Body of pancreas (tissue), 4 donors: ENCODE measurements at places on chromosomes 12 and 14. TPM values are rescaled to one million over a fixed set of nuclear protein-coding genes. Genes with fewer than 3 reads are reported as not detected.
A peak's percentile ranks its signal among the peaks of the same experiment; 100 is the strongest.

Gene CIT
- total RNA-seq, result 0.33 TPM

DNA sequence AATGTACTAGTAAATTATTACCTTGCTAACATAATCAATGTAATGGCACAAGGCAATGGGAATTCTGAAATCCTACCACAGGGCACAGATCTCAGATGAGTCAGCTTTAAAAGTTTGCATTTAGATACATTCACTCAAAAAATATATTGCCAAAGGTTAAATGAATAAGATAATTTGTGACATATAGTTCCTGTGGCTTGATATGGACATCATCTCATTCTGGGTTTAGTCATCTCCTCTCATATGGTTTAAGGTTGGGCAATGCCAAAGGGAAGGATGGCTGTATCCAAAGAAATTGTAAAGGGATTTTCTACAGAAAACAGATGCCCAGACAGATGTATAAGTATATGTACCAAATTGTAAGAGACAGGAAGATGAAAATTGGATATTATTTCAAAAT lies 1065.0 kb downstream of the LRFN5 start:
- H3K4me1 ChIP-seq, result no peaks in the 10 kb centered on the region
- DNase-seq, result no peak
- H3K36me3 ChIP-seq, result no peaks in the 10 kb centered on the region
- no peak overlapping the region for H3K27ac ChIP-seq
- H3K4me3 ChIP-seq, result no peak overlapping the region
- no peaks in the 10 kb centered on the region for H3K27me3 ChIP-seq

Gene LTA4H
- total RNA-seq, result 57.6 TPM

Gene CRIP1
- 2.6 TPM for total RNA-seq

DNA sequence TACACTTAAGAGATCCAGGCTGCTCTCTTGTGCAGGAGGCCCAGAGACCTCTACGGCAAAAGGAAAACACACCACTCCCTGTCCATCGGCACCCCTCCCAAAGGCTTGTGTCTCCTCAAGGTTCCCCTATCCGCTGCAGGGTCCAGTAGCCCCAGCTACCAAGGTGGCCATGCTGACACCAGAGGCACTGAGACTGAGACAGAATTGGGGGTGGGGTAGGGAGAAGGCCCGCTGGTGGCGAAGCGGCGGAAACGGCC lies 590 bp downstream of the DDIT3 start:
- peaks cover 4% of the 10 kb centered on the region for H3K36me3 ChIP-seq
- H3K4me1 ChIP-seq, result peaks cover 71% of the 10 kb centered on the region
- no peaks in the 10 kb centered on the region for H3K27me3 ChIP-seq
- H3K27ac ChIP-seq, result peak overlapping the region; percentile 99

Gene GLTP
- 21.1 TPM for total RNA-seq

- H3K27me3 ChIP-seq, result no peaks in the 10 kb centered on the region
- DNase-seq, result no peak
- no peak overlapping the region for H3K27ac ChIP-seq
These were observed 120.2 kb upstream of the DNM1L start for GRCh38 chr12:32558903-32559302.

Gene CACNA2D4
- total RNA-seq, result 3.6 TPM

Gene TPH2
- total RNA-seq, result not detected

GRCh38 chr12:132386926-132387497 lies 57.6 kb upstream of the GALNT9 start:
- no peak overlapping the region for H3K27ac ChIP-seq
- H3K36me3 ChIP-seq, result no peaks in the 10 kb centered on the region

- no peak overlapping the region for H3K4me3 ChIP-seq
- no peaks in the 10 kb centered on the region for H3K27me3 ChIP-seq
- H3K27ac ChIP-seq, result no peak overlapping the region
- H3K36me3 ChIP-seq, result no peaks in the 10 kb centered on the region
- DNase-seq, result no peak
- no peaks in the 10 kb centered on the region for H3K4me1 ChIP-seq
These were observed 4.1 kb upstream of the CCER1 start for GRCh38 chr12:90959032-90959431.

Gene NTF3
- not detected for total RNA-seq

- H3K4me1 ChIP-seq, result peaks cover 67% of the 10 kb centered on the region
- peak; percentile 11 for DNase-seq
- no peaks in the 10 kb centered on the region for H3K36me3 ChIP-seq
- H3K4me3 ChIP-seq, result no peak overlapping the region
- H3K27ac ChIP-seq, result peak overlapping the region; percentile 99
These were observed 13.0 kb downstream of the ZFP36L1 start for GRCh38 chr14:68779761-68780323.

GRCh38 chr12:108511633-108512540 lies 3.2 kb upstream of the FICD start:
- no peaks in the 10 kb centered on the region for H3K27me3 ChIP-seq
- H3K4me3 ChIP-seq, result no peak overlapping the region
- no peaks in the 10 kb centered on the region for H3K36me3 ChIP-seq
- DNase-seq, result peak; percentile 75
- H3K27ac ChIP-seq, result no peak overlapping the region
- peaks cover 19% of the 10 kb centered on the region for H3K4me1 ChIP-seq

DNA sequence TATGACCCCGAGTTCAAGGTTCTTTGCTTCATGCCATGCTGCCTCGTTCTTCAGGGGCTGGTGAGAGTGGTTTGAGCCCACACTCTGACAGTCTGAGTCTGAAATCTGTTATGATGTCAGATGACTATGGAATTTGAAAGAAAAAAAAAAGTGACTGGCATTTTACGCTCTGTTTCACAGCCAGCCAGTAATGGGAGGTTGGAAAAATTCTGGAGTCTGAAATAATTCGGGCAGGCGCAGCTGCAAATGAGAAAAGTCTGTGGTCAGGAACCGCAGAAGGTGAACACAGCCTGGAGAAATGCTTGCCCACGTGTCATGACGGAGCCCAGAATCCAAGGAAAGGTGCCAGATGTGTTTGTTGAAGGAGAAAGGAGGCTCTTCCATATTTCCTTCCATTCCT lies 269.8 kb upstream of the PWP1 start:
- no peaks in the 10 kb centered on the region for H3K27me3 ChIP-seq
- no peak overlapping the region for H3K4me3 ChIP-seq
- H3K4me1 ChIP-seq, result no peaks in the 10 kb centered on the region
- no peak for DNase-seq
- H3K36me3 ChIP-seq, result no peaks in the 10 kb centered on the region
